ENCODE measurements at places on chromosomes 11 and 22. TPM values are rescaled to one million over a fixed set of nuclear protein-coding genes. Genes with fewer than 3 reads are reported as not detected.

ATL3 gene
- 79.7 TPM for total RNA-seq

GLYAT gene
- not detected for total RNA-seq

DKK3 gene
- total RNA-seq: 24.8 TPM

PSMA1 gene
- total RNA-seq: 72.0 TPM

RHOG gene
- 51.6 TPM for total RNA-seq

SHISAL1 gene
- 0.26 TPM for total RNA-seq

ZNF195 gene
- 8.7 TPM for total RNA-seq

- H3K27me3 ChIP-seq: no peaks in the 10 kb centered on the region
- no peaks in the 10 kb centered on the region for H3K4me1 ChIP-seq
- H3K36me3 ChIP-seq: peaks cover 99% of the 10 kb centered on the region
- DNase-seq: no peak
Observed at GRCh38 chr11:587546-587945, 11.3 kb downstream of the PHRF1 start.

- H3K4me1 ChIP-seq: peaks cover 7% of the 10 kb centered on the region
- no peak overlapping the region for H3K4me3 ChIP-seq
- no peak overlapping the region for H3K27ac ChIP-seq
Observed at GRCh38 chr11:65624931-65625627, 9.5 kb downstream of the PCNX3 start.

DNA sequence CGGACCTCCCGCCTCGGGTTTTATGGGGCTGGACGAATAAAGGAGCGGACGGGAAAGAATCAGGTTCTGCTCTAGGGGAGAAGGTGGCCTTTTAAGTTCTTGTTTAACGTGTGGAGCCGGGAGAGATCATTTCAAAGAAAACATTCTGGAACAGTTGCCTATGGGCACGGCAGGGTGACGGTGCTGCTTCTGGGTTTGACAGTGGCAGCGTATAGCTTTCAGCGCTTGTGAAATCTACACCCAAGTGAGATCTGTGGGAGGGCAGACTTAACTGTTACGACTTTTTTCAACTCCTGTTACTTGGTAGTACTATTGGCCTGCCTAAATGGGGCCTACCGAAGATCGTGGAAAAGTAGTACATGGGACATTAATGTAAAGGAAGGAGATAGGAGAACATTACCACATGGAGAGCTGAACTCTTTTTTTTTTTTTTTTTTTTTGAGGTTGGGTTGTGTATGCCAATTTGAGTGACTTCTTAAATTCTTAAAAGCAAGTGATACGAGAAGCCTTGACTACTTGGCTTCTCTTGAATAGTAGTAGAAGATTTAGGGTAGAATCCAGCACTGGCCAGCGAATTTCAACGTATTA, 743 bp downstream of the USP47 start:
- no peaks in the 10 kb centered on the region for H3K36me3 ChIP-seq
- peaks cover 52% of the 10 kb centered on the region for H3K4me1 ChIP-seq
- no peaks in the 10 kb centered on the region for H3K27me3 ChIP-seq
- H3K4me3 ChIP-seq: peak overlapping the region; percentile 82

GRCh38 chr22:35410663-35411034, 10.7 kb downstream of the MCM5 start:
- H3K4me1 ChIP-seq: no peaks in the 10 kb centered on the region
- no peak overlapping the region for H3K4me3 ChIP-seq
- peaks cover 100% of the 10 kb centered on the region for H3K36me3 ChIP-seq
- no peak overlapping the region for H3K27ac ChIP-seq
- no peaks in the 10 kb centered on the region for H3K27me3 ChIP-seq

GRCh38 chr11:88680806-88681205, 343.3 kb upstream of the CTSC start:
- H3K4me1 ChIP-seq: no peaks in the 10 kb centered on the region
- H3K27ac ChIP-seq: no peak overlapping the region
- no peaks in the 10 kb centered on the region for H3K36me3 ChIP-seq
- no peak for DNase-seq
- no peaks in the 10 kb centered on the region for H3K27me3 ChIP-seq
- H3K4me3 ChIP-seq: no peak overlapping the region

DNA sequence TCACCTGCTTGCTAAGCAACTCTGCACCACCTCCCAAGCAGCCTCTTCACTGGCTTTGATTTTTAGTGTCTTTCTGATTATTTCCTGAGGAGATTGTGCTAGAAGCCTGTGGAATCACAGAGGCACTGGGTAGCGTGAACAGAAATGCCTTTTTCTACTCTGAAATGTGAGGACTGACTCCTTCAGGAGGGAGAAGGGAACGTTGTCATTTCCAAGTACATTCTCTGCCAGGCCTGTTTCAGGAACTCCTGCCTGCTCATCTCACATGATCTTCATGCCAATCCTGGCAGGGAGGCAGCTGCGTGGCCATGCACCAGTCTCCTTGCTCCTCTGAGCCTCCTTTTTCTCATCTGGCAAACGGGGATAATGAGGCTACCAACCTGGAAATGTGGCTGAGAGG, 49.8 kb upstream of the PRDM11 start:
- no peaks in the 10 kb centered on the region for H3K36me3 ChIP-seq
- H3K4me1 ChIP-seq: peaks cover 34% of the 10 kb centered on the region
- no peak for DNase-seq
- no peak overlapping the region for H3K4me3 ChIP-seq
- H3K27me3 ChIP-seq: no peaks in the 10 kb centered on the region
- H3K27ac ChIP-seq: no peak overlapping the region

DNA sequence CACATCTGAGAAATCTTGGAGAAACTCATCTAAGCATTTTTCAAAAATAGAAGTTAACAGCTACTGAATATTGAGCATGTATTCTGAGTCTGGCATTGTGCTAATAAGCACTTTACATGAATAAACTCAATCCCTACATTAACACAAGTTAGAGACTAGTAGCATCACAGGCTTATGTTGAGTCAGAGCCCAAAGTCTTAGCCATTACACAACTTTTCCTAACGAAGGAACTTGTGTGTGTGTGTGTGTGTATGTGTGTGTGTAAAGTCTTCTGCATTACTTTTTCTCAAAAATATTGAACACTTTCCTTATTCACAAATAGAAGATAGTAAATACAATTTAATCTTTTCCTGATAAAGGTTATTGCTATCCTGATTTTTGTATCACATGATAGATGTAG, 8.7 kb upstream of the CLPB start:
- no peaks in the 10 kb centered on the region for H3K4me1 ChIP-seq
- H3K27ac ChIP-seq: no peak overlapping the region
- H3K27me3 ChIP-seq: no peaks in the 10 kb centered on the region
- no peaks in the 10 kb centered on the region for H3K36me3 ChIP-seq

DNA sequence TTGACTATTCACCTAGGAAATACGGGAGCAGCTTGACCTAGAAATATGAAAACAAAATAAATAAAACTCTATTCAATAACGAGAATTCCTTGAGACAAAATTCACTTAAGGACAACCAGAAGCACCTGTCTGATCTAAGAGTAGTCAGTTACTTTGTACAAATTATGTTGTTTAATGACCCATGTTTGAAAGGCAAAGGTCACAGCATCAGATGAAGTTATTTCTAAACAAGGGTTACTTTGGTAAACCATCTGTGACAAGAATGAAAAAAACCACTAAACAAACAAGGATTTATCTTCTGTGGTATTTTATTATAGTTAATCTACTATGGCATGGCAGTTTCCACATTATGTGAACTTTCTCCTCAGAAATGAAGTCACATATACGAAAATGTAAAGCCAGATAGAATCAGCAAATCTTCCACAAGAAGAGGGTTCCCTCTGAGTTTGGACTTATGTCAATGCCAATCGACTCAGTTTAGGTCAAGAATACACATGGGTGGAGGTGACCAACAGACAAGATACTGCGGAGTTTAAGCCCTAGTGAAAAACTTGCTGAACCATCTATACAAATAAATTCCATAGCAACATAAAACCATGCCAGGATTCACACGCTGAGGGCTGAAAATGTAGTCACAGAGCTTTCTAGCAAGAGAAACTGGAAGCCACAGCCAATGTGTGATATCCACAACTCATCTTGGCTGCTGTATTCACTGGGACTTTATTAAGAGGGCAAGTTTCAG, 53.4 kb downstream of the NCAPD3 start:
- H3K4me1 ChIP-seq: no peaks in the 10 kb centered on the region
- H3K4me3 ChIP-seq: no peak overlapping the region
- H3K36me3 ChIP-seq: no peaks in the 10 kb centered on the region
- DNase-seq: no peak
- no peak overlapping the region for H3K27ac ChIP-seq
- H3K27me3 ChIP-seq: no peaks in the 10 kb centered on the region

- no peak for DNase-seq
- no peak overlapping the region for H3K4me3 ChIP-seq
- H3K36me3 ChIP-seq: no peaks in the 10 kb centered on the region
- no peaks in the 10 kb centered on the region for H3K27me3 ChIP-seq
Observed at GRCh38 chr22:44259366-44260215, 53.2 kb downstream of the SHISAL1 start.

DNA sequence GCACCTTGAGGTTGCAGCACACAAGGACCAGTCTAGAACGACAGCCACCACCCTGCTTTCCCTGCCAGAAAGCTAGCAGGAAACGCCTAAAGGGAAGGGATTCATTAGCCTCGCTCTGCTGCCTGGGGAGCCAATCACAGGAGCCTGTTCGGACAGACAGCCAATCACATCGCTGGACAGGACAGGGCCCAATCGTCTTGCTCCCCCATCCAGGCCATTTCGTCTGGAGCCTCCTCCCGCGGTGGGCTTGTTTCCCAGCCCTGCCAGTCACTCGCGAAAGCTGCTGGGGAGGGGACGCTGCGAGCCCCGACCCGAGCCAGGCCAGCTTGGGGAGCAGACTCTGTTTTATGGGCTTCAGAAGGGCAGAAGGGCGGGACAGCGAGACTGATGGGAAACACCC, 79.8 kb upstream of the NCAM1 start:
- no peaks in the 10 kb centered on the region for H3K27me3 ChIP-seq
- peak; percentile 2 for DNase-seq
- no peak overlapping the region for H3K27ac ChIP-seq

DNA sequence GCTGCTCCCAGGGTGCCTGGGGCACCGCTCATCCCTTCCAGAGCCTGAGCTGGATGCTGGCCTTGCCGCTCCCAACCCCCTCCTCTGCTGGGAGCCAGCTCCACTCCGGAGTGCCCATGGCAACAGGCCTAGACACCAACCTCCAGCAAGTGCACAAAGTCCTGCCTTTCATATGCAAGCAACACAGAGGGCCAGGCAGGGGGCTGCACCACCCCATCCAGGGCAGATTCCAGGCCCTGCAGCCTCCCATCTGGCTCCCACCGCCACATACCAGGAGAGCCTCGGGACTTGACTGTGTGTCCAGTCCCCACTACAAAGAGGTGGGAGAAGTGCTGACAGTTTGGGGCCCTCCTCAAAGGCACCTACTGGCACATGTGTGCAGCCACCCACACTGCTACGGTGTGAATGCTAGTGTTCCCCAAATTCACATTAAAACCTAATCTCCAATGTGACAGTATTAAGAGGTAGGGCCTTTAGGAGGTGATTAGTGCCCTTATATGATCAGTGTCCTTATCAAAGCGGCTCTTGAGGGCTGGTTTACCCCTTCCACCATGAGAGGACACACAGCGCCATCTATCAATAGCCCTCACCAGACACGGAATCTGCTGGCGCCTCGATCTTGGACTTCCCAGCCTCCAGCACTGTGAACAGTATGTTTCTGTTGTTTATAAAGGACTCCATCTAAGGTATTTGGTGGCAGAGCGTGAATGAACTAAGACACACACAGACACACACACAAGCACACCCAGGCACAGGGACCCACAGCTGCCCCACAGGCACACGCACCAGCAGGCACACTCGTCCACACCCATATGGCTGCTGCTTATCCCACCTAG, 16.2 kb downstream of the ARVCF start:
- no peaks in the 10 kb centered on the region for H3K36me3 ChIP-seq
- peaks cover 18% of the 10 kb centered on the region for H3K4me1 ChIP-seq
- H3K4me3 ChIP-seq: no peak overlapping the region
- DNase-seq: no peak
- H3K27ac ChIP-seq: no peak overlapping the region

- no peak overlapping the region for H3K4me3 ChIP-seq
- no peak for DNase-seq
- no peaks in the 10 kb centered on the region for H3K4me1 ChIP-seq
- peaks cover 93% of the 10 kb centered on the region for H3K36me3 ChIP-seq
- H3K27ac ChIP-seq: no peak overlapping the region
- H3K27me3 ChIP-seq: no peaks in the 10 kb centered on the region
Observed at GRCh38 chr11:63639199-63639832, 25.1 kb upstream of the PLAAT3 start.

GRCh38 chr11:35937111-35937510, 6.8 kb upstream of the LDLRAD3 start:
- no peaks in the 10 kb centered on the region for H3K27me3 ChIP-seq
- H3K36me3 ChIP-seq: no peaks in the 10 kb centered on the region
- no peak for DNase-seq

DNA sequence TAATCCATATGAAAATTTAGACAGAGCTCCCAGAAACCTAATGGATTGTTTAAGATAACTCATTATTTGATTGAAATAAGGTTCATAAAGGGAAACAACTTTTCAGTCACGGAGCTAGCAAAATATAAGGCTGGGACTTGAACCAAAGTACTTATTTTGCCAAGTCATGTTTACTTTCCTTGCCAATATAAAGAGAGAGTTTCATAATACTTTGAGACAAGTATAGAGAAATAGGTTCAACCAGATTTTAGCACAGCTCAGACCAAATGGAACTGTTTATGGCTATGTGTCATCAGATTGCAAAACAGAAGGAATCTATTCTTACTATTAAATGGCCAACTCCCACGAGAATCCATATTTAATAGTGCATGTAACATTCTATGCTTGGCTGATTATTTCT, 1517.5 kb upstream of the TENM4 start:
- H3K4me1 ChIP-seq: peaks cover 35% of the 10 kb centered on the region
- H3K36me3 ChIP-seq: no peaks in the 10 kb centered on the region
- DNase-seq: no peak
- H3K27me3 ChIP-seq: no peaks in the 10 kb centered on the region

DNA sequence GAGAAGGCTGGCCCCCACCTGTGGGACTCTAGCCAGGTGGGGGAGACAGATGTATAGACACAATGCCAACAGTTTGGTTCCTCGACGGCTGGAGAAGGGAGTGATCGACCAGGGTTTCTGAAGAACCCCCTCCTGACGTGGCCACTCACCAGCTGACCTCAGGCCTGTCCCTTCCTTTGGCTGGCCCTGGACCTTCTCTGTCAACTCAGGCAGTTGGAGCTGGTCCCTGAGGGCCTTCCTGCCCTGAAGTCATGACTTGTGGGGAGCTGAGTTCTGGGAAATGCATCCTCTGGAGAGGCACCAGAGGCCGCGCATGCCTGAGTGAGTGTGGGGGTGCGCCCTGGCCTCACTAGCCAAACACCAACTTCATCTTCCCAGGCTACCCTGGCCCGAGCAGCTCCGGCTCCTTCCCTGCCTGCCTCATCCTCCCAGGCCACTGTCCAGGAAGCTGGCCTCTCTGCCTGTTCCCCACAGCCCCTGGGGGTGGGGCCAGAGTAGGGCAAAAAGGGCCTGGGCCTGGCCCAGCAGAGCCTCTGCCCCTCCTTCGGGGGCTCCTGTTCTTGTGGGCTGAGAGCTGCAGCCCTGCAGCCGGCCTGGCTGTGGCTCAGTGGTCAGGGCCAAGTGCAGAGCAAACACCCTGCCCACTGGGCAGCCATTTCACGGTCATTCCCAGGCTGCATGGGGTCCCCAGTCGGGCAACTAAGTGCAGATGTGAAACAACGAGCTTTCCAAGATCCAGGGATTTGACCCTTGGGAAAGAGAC, 23.6 kb downstream of the TXN2 start:
- peak overlapping the region; percentile 85 for H3K27ac ChIP-seq
- H3K4me3 ChIP-seq: no peak overlapping the region
- H3K4me1 ChIP-seq: peaks cover 38% of the 10 kb centered on the region
- DNase-seq: no peak
- H3K36me3 ChIP-seq: no peaks in the 10 kb centered on the region

Data from esophagus squamous epithelium (tissue), 5 donors.